Upper lobe of right lung (tissue), 1 donor: ENCODE measurements at places on chromosomes 7 and 10.

DNA sequence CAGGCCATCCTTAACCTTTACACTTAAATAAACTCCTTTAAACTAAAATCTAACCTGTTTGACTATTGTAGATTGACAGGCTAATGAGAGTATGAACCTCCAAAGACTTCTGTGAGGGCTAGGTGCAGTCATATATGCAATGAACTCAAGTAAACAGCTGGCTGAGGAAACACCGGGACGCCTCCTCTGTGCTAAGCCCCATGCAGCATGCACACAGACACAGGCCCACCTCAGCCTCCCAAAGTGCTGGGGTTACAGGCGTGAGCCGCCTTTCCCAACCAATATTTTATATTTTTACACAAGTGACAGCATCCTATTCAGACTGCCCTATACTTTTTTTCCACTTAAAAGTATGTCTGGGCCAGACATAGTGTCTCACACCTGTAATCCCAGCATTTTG is 1.5 kb upstream of the FXYD4 start:
- no peak for DNase-seq

GRCh38 chr7:85135977-85136376 is 50.9 kb downstream of the SEMA3D start:
- no peak for DNase-seq

DNA sequence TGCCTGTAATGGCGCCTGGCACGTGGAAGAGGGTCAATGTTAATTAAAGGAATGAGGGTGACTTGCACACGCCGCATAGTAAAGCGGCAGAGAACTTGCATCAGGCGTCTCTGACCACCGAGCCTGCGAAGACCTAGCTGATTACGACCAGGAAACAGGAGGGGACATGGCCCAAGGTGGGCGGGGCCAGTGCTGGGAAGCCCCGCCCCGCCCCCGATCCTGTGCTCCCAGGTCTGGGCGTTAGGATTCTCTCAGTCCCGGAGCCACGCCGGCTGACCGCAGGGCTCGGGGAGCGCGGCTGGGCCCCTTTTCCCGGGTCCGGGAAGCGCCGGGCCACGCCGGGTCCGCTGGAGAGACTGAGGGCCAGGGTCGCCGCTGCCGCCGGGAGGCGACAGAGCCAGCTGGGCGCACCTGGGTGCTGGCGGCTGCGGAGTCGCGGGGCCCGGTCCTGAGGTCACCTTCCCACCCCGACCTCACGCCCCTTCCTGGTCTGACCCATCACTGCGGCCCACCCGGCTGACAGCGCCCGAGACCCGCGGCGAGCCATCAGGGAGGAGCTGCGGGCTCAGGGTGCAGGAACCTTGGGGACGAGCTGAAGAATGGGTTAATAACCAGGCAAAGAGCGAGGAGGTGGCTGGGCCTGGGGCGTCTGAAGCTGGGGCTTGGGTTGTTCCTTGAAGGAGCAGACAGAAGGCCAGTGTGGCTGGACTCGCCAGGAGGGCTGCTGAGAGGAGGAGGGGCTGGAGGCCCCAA is 23.0 kb upstream of the GRID1 start:
- peak; percentile 75 for DNase-seq

- peak; percentile 51 for DNase-seq
Observed at GRCh38 chr7:44310221-44310848, 15.1 kb downstream of the CAMK2B start.

GRCh38 chr7:124101173-124101768 is 68.4 kb upstream of the TMEM229A start:
- no peak for DNase-seq

DNA sequence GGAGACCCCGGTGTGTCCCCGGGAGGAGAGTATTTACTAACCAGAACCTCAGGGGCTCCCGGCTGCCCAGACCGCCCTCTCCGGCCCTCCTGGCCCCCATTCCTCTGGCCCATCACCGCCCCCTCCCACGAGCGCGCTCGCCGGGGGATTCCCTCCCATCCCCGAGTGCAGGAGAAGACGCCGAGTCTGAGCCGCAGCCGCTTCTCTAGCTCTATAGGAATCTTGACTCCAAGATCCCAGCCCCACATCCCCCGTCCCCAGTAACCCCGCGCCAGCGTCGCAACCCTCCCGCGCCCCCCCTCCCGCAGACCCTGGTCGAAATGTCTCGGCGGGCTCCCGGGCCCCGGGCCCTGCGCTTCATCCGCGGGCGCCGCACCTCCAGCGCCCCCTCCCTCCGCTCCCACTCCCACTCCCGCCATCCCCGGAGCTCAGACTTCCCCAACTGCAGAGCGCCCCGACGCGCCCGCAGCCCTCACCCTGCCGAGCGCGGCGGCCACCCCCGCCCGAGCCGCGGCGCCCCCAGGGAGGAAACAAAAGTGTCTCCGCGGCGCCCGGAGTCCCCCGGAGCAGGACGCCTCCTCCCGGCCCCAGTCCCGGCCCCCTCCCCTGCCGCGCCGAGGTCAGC is 541 bp downstream of the ELMO1 start:
- no peak for DNase-seq

DNA sequence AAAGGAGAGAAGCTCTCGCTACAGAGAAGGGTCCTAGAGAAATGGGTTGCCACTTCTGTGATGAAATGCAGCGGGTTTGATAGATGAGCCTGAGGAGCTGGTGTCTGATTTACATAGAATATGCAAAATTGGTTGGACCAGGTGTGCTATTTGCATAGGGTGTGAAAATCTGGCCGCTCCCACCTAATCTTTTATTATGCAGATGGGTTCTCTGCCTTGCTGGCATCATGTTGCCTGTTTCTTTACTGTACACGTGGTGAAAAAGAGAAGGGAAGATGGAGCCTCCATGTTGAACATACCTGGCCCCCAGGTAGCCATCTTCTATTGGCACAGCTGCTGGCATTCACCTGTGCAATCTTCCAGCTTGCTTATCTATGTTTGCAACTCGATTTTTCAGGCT is 212.2 kb downstream of the ANKRD7 start:
- DNase-seq: no peak

GRCh38 chr7:74453322-74454011 is at the start of gene GTF2IRD1:
Gene GTF2IRD1, plus strand, starts transcription at chr7:74453906. Its CDS starts 54,175 bp downstream, at chr7:74508081.
- peak; percentile 85 for DNase-seq

DNA sequence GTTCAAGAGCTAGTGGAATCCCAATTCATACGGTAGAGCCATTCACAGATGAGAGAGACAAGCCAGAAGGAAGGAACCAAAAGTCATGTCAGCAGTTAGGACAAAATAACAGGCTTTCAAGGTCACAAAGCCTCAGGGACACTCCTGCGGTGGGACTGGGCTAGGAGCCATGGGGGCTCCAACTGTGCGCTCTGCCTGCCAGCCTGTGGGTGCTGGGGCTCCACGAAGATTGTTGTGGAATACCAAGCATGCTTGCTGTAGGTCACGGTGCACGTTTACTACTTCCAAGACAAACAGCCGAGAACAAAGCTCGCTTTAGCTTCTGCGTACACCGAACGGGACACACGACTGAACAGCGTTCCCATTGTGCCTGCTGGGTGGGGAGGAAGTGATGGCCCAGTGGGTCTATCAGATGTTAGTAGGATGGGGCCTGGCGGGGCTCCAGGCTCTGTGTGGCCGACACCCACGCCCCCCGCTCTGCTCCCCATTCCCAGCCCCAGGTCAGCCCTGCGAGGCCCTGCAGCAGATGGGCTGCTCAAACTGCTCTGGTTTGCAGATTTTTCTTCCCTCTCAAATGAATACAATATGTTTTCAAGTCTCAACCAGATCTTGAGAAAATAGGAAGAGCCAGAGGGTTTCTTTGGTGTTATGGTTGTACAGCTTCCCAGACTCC is 158.9 kb downstream of the EGFR start:
- DNase-seq: peak; percentile 58

- no peak for DNase-seq
Observed at GRCh38 chr10:95176101-95176500, 17.9 kb upstream of the ACSM6 start.

DNA sequence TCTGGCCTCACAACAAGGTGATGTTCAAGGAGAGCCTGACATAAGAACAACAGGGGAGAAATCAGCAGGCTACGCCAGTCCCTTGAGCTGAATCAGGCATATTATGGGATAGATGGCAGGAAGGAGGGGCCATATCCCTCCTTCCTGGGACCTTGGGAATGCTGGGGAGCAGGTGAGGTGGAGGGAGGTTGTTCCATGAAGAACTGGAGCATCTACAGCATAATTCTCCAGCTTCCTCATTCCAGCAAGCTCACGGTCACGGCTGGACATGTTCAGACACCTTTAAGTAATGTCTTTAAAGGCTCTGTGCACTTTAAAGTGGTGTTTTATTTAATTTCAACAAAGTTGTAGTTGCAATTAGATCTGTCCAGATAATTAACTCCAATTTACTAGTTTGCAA is 780.5 kb downstream of the TYW1 start:
- no peak for DNase-seq

- no peak for DNase-seq
Observed at GRCh38 chr7:84923348-84923747, 263.5 kb downstream of the SEMA3D start.

- DNase-seq: no peak
Observed at GRCh38 chr10:78819361-78820006, 249.3 kb upstream of the ZMIZ1 start.

- no peak for DNase-seq
Observed at GRCh38 chr7:98562871-98563495, 54.1 kb upstream of the NPTX2 start.

DNA sequence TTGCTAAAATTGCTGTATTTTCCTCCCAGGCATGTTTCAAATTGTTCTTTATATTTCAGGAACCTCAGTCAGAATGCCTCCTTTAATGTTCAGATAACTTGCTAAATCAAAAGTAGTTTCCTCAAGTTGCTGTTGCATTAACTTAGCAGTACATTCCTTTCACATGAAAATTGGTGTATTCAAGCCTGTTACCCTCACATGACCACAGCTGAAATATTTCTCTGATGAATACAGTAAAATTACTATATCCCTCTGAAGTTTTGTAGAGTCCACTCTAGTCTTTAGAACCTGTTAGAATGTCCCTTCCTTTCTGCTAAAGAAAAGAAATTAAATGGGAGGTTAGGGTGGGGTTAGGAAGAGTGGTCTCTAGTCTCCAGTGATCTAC is 24.5 kb upstream of the C1GALT1 start:
- DNase-seq: no peak
